ENCODE measurements at places on chromosomes 12 and 14.

GRCh38 chr12:102781117-102781516 lies 135.9 kb downstream of the PAH start:
- DNase-seq, result no peak

GRCh38 chr14:80475074-80475473 lies 263.8 kb upstream of the DIO2 start:
- DNase-seq, result no peak

DNA sequence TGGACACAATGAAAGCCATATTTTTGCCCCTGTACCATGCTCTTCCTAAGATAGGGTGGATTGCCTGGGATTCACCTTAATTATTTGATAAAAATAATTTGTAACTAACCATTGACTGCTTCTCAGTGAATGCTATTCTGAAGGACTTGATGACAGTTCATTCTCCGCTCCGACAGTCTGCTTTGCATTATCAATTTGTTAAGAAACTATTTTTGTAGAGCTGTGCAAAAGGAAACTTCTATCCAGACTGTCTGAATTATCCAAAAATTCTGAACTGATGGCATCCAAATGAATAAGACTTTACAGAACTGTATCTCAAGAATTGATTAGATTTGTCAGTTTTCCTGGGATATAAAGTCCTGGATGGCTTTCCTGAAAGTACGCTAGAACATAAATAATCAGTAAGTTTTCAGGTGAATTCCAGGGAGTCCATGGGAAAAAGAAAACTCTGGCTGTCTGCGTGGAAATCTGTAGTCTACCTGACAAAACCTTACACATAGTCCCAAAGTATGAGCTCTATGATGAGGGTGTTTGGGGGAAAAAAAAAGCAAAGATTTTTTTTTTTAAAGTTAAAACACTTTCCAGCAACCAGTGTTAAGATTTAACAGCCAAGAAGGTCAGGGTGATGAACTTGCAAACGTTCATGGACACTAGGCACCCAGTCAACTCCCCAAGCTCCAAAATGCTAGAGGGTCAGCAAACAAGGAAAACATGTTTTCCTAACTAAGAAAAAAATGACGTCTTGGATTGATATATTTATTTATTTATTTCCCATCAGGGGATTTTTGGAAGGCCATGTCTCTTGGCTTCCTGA lies 291.1 kb upstream of the TBX3 start:
- DNase-seq, result no peak

- DNase-seq, result peak; percentile 24
Observed at GRCh38 chr12:42326541-42327226, 717 bp downstream of the PPHLN1 start.

GRCh38 chr12:12745576-12746211 lies 28.5 kb downstream of the CDKN1B start:
- no peak for DNase-seq

- DNase-seq, result no peak
Observed at GRCh38 chr14:99819514-99819913, 26.3 kb downstream of the EML1 start.

GRCh38 chr12:72957454-72957853 lies 685.3 kb downstream of the TRHDE start:
- no peak for DNase-seq

DNA sequence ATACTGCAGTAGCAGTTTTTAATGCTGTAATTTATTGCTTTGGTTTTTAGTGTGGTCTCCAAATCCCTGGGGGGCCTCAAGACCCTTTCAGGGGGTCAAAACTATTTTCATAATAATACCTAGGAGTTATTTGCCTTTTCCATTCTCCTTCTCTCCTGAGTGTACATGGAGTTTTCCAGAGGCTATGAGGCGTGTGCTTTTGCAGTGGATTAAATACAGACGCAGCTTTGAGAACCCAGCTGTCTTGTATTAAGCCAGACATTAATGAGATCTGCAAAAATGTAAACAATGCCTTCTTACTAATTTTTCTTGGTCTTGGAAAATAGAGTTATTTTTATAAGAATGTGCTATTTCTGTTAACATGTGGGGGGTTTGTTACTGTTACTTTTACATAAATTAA lies 68.6 kb downstream of the SLC25A47 start:
- no peak for DNase-seq

- no peak for DNase-seq
Observed at GRCh38 chr12:64792128-64792527, 32.3 kb upstream of the TBC1D30 start.
